Caco-2 (cell line): ENCODE measurements at places on chromosomes 2 and 18. TPM values are rescaled to one million over a fixed set of nuclear protein-coding genes. Genes with fewer than 3 reads are reported as not detected.

DNA sequence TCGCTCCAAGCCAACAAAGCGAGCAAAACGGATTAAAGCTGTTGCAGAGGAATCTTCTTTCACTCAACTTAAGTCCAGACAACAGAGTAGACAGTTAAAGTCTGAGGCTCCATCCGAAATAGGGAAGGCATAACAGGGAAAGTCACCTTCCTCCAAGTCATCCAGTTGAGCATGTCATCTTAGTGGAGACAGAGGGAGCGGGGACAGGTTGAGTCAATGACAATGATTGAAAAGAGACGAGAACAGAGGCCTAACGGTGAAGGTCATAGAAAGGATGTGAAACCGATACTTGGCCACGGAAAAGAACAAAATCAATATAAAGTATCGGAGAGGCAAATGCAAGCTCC, 455 bp downstream of the C18orf32 start:
- peak; percentile 2 for DNase-seq

DNA sequence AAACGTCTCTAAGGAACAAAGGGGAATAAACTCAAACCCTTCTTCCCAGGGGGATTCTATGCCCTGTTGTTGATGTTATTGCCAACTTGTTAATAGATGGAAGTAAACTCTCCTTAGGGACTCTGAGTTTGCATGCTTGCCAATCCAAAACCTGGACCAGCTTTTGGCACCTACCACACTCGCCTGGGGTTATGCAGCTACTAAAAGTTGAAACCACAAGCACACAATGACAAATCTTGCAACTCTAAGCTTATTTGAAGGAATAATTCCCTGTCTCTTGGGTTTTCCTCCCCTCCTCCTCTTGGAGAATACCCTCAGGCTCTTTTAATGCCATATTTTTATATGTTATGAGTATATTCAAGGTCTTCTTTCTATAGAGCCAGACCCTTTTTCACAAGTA, 484.1 kb downstream of the FBXO15 start:
- no peak for DNase-seq

DNA sequence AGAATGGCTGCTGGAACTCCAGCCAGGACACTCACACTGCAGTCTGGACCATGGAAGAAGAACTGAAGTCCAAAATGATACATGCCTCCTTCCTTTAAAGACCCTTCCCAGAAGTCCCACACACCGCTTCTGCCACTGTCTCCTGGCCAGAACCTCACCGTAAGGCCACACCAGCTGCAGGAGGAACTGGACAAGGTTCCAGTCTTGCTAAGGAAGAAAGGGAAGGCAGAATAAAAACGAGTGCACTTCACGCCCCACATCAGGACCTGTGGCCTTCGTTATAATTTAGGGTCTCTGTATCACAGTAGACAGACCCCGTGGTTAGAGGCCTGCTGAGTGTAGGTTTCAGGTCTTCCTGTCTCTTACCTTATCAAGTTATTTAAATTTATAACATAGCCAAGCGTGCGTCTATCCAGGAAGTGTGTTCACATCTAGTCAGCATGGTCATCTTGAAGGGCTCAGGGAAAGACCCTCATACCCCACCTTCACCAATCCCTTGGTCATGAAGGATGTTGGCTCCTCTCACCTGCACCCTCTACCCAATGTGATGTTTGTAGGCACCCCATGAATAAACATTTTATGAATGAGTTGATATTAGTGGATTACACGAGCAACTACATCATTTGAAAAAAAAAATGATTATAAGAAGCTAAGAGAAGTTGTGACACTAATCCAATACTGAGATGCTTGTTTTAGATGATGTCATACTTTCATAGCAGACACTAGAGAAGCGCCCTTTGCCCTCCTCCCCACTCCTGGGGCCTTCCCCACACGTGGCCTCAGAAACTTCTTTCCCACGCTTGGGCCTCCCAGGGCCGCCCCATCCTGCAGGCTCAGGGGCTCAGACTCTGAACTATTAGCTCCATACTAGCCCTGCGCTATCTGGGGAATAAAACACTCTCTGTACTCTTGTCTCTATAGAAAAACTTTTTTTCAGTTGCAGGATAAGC, 157.6 kb downstream of the FAM210A start:
- no peak for DNase-seq

DNA sequence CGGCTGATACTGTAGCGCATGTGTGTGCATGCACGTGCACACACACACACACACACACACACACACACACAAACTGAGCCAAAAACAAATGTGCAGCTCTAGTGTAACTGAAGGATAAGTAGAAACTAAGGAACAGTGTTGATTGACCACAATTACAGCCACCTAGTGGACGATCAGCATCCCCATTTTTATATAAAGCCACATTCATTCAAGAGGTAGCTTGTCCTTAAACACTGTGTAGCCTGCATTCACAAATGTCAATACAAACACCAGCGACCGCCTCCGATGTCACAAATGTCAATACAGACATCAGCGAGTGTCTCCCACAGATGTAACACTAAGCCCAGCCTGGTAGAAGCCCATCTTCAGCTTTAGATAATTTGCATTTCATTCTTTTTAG, 167.4 kb downstream of the PTGR3 start:
- no peak for DNase-seq

- no peak for DNase-seq
Observed at GRCh38 chr2:8304821-8305766, 376.8 kb upstream of the ID2 start.

DNA sequence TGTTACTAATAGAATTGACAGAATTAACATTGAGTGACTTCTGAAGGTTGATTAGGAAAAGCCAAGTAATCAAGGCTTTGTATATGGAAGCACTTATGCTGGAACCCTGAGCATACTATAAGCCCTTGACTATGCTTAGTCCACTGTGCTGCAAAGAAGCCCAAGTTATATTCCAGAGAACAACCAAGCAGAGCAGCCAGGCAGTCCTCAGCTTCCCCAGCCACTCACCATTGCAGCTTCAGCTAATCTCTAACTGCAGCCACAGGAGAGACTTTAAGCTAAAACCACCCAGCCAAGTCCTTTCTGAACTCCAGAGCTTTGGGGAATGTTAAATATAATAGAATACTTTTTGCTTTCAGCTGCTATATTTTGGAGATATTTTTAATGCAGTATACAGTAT, 164.4 kb upstream of the VWC2L start:
- no peak for DNase-seq

GRCh38 chr18:67318651-67319050, 197.9 kb downstream of the DSEL start:
- DNase-seq = no peak

GRCh38 chr2:210388148-210388547, 73.2 kb upstream of the MYL1 start:
- DNase-seq = no peak

GRCh38 chr2:50396298-50396631, 635.7 kb downstream of the NRXN1 start:
- no peak for DNase-seq

DNA sequence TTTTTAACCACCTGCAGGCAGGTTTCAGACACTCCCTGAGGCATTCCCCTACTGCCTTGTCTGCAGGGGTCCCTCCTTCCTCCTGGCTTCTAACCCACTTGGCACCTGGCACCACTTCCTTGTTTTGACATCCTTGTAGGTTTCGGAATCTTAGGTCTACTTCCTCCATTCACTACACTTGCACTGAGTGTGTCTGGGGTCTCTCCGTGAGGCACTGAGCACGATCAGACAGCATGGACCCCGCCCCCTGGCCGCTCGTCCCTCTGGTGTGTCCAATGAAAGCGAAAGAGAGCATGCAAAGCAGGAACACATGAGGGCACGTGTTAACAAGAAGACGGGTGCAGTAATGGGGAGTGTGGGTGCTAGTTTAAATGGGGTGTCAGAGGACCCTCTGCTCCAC, 63.8 kb downstream of the HAUS1 start:
- DNase-seq = no peak

DNA sequence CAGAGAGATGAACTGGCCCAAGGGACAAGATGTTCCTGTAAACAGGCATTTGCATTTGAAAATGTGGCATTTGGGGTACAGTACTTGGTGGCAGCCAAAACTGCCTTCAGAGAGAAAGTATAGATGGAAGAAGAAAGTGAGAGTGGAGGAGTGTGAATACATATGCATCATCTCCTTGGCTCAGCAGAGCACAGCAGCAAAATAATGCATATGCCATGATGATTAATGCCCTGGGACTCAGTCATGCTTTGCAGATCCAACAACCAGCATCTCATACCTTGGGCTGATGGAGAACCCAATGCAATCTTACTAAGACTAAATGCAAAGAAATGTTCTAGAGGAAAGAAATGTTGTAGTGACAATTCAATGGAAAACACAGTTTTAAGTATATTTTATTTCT, 29.7 kb upstream of the CYTIP start:
- no peak for DNase-seq

- no peak for DNase-seq
Observed at GRCh38 chr2:129443865-129444739, 535.4 kb upstream of the RAB6C start.

DNA sequence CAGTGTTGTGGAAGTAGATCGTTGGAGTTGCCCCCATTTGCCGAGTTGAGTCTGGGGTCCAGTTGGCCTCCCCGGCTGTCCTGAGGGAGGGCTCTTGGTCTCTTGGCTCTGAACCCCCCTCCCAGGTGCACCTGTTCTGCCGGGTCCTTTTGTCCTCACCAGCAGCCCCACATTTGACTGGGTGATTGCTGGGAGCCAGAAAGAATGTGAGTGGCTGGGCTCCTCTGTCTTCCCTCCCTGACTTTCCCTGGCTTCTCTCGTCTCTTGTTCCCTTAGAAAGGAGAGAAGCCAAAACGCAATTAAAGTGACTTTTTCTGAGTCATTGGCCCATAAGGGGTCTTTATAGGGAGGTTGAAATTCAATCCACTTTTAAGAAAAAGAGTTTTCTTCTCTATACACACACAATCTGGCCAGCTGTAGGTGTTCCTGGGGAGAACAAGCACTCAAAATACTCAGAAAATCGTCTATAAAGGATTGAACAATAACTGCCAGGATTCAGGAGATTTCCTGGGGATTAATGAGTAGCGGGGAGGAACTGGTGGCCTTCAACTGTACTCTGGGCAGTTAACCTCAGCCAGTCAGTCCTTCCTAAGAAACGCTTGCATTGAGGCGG, 131.0 kb downstream of the TMEM182 start:
- no peak for DNase-seq

GRCh38 chr2:157415591-157416101, 28.2 kb downstream of the CYTIP start:
- DNase-seq = no peak

GRCh38 chr2:197707316-197708213, 2.4 kb downstream of the MARS2 start:
- DNase-seq = no peak

DNA sequence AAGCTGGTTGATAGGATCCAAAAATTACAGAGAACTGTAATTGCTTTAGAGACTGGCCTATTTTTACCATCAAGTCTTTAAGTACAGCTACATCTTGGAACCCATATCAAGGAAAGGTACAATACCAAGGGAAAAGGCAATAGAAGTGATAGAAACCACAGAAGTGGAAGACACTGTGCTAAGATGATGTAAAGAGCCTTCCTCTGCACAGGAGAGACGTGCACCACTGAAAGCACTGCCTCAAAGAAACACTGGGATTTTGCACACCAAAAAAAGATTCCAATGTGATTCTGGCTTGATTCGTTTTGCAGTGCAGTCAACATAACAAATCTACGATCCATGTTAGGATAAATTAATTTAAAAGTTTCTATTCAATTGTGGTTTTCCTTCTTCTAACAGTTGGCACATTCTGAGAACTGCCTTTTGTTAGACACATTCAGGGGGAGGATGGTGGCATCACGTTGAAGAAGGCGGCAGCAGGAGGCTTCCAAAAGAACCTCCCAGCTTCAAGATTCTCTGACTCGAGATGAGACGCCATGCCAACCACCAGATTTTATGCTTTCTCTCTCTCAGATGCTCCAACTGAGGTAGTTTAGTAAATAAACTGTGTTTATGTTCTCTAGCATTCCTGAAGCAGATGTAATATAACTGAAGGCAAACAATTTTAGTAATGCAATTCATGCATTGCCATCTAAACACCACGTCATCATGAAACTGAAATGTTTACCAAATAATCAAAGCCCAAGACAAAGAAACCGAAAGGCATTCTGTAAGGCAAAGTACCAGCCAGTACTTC, 102.9 kb downstream of the BCL2 start:
- no peak for DNase-seq

- no peak for DNase-seq
Observed at GRCh38 chr2:165886487-165887146, 67.0 kb downstream of the TTC21B start.

- DNase-seq = no peak
Observed at GRCh38 chr2:127770973-127771735, 39.8 kb downstream of the WDR33 start.

DNA sequence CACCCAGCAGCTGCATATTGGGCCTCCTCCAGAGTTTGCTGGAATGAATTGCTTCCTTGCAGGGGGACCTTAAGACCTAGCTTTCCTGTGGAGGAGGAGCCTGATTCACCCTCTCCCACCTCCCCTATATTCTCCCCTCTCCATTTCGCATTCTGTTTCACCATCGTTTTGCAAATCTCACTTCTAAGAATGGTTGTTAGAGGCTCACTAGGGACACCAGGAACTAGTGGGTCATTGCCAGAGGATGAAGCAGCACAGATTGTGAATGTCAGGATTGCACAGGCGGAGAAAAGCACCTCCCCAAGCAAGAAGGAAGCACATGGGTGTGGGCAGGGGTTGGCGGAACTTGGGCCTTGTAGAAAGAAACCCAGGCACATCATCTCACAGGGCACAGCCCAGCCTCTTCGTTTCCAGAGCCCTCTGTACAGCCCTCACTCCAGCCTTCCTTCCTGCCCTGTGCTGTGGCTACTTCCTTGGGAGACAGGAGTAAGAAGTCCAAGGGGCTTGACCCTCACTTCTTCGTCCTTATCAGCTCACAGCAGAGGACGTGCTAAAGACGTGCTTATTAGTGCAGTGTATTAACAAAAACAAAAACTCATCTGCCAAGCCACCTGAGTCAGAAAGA, 63.4 kb downstream of the TACR1 start:
- no peak for DNase-seq

DNA sequence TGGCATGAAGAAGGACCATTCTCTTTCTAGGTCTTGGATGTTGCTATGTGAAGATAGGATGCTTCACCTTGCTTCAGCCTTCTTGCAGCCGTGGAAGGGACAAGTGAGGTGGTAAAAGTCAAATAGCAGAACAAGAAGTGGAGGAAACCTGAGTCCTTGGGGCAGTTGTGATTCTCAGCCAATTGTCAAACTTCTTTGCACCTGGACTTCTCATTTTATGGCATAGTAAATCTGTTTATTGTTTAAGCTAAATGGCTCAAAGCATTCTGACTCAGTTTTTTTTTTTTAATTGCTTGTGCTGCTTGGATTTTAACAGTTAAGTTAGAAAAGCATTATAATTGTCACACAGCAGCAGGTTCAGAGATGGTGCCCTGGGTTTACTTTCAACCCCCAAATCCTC, 33.0 kb upstream of the ST6GAL2 start:
- DNase-seq = no peak

TXNDC2 gene
- total RNA-seq = not detected in 2 replicates

SLC14A1 gene
- not detected in 2 replicates for total RNA-seq

SP9 gene
- 2.9 TPM in 2 replicates for total RNA-seq
